ENCODE measurements at places on chromosomes 4 and X.

DNA sequence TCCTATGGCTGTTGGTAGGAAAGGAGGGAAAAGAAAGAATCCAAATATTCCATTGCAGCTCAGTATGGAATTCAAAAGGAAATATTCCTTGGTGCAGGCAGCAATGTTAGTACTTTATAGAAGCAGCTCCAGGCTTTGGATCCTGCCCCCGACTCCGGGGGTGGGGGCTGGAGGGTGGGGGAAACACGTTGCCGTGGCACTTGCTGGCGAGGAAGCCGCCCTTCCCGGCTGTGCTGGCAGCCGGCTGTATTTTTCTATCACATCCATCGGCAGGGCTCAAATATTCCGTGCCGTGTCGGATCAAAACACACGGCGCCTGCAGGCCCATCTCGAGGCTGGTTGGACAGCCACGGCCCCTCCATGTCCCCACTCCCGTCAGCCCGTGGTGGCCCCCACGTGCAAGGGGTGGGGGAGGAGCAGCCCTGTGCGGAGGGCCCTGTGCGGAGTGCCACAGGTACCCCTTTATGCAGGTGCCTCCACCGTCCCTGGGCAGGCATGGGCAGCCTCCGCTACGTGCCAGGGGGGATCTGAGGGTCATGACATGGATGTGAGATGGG is 5.8 kb downstream of the ADRA2C start:
- no peak for DNase-seq

DNA sequence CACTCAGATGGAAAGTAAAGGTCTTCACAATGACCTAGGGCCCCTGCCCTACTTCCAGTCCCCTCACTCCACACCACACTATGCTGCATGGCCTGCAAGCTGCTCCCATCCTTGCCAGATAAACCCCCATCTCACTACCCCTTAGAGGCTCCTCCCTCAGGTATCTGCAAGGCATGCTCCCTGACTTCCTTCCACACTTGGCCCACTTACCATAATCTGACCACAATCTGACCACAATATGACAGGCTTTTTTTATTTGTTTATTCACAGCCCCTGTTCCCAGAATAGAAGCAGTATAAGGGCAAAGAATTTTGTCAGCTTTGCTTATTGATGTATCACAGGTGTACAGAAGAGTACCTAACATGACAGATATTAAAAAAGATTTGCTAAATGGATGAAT is 124.7 kb downstream of the CAMK2D start:
- peak; percentile 66 for DNase-seq

- DNase-seq: no peak
These were observed 332.7 kb upstream of the FGF16 start for GRCh38 chrX:77114501-77114900.

DNA sequence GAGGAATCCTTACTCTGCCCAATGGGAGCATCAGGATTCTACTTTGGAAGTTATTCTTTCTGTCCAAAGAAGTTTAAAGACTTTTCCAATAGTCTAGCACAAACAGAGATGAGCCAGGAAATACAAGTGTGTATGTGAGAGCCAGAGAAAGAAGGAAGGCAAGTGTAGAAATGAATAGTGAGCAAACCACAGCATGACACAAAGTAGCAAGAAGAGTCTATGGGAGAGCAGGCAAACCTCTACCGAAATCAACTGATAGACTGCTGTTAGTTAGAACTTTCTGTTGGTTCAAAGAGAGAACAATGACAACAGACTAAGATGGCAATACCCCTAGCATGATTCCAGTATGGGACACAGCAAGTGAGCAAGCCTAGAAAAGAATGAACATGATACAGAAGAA is 16.1 kb upstream of the GPR34 start:
- DNase-seq: no peak

- DNase-seq: peak; percentile 27
These were observed 13.9 kb upstream of the GABRB1 start for GRCh38 chr4:47017494-47017893.

DNA sequence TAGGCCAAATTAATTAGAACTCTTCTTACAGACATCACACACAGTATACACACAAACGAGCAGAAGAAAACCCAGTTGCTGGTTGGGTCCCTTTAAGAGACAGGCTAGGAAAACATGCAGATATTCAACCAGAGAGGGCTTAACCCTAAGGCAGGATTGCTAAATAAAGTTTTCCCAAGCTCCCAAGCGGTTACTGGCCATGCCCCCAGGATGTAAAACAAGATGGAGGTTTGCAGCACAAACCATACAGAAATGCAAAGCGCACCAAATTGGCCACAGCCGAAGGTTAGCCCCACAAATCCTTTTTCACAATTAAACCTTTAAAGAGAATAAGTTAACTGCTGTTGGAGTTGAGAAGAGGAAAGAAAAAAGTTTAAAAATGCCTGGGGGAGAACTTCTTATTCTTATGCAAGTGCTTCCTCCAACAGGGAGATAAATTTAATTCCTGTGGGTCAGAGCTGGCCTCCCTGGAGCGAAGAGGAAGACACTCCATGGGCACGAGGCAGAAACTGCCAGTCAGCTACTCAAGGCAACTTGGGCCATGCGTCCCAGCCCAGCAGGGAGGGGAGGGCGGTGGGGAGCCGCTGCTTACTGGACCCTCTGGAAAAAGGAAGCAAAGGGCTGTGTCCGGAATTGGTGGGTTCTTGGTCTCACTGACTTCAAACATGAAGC is 167.6 kb upstream of the ARSJ start:
- no peak for DNase-seq

GRCh38 chr4:119906277-119906676 is 160.4 kb downstream of the MAD2L1 start:
- DNase-seq: no peak

- no peak for DNase-seq
These were observed 1513.0 kb downstream of the STIM2 start for GRCh38 chr4:28373601-28374000.

- no peak for DNase-seq
These were observed 757 bp upstream of the SRPK3 start for GRCh38 chrX:153779891-153780677.

GRCh38 chr4:166838975-166839614 is 395.2 kb downstream of the SPOCK3 start:
- no peak for DNase-seq

DNA sequence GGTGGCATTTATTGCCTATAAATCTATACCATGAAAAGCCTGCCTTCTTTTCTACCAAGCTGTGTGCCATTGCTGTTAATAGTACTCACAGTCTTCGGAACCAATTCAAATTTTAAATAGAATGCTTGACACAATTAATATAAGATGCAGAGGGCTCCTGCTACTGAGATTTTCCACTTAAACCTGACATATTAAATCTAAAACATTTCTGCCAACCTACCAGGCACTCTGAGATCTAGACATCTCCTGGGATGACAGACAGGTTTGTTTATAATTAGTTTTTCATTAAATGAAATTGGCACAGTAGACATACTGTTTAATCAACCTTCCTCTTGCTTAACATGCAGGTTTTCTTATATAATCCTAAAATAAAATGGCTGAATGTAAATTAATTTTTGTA is 117.3 kb upstream of the CBR4 start:
- no peak for DNase-seq

- DNase-seq: no peak
These were observed 2.7 kb downstream of the SLC7A11 start for GRCh38 chr4:138239491-138239890.

GRCh38 chr4:20354120-20354519 is 102.4 kb downstream of the SLIT2 start:
- DNase-seq: peak; percentile 19

GRCh38 chr4:42566835-42567234 is 90.1 kb downstream of the ATP8A1 start:
- no peak for DNase-seq

GRCh38 chr4:122346036-122346435 is 32.8 kb upstream of the ADAD1 start:
- no peak for DNase-seq

DNA sequence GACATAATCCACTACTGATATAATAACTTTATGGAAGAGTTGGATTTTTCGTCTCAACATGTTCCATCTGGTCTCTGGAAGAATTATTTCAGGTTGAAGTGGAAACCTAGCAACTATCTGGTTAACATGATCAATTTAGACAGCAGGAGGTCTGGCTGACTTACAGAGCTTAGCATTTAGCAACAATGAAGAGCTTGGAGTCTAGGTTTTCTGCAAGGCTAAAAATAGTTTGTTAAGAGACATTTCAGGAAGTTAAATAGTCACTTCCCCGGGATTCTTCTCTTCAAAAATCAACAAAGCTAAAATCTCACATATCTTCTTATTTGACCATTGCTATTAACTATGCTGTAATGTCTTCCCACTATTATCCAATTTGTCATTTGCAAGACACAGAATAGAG is 418.6 kb upstream of the DIPK2B start:
- no peak for DNase-seq

DNA sequence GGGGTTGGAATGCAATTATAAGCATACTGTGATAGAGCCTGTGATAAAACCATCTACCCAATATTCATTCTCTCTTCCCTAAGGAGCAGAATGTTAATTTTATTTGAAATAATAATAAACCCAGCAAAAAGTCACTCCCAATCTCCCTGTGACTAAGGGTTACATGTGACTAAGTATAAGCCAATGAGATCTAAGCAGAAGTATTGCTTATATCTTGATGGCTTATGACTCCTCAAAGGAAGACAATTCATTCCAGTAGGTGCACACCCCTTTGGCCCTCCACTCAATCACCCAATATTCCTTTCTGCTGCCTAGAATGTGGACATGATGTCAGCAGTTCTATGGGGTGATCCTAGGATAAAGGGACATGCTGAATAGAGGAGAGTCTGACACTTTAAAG is 224.6 kb downstream of the ADAMTS3 start:
- no peak for DNase-seq

DNA sequence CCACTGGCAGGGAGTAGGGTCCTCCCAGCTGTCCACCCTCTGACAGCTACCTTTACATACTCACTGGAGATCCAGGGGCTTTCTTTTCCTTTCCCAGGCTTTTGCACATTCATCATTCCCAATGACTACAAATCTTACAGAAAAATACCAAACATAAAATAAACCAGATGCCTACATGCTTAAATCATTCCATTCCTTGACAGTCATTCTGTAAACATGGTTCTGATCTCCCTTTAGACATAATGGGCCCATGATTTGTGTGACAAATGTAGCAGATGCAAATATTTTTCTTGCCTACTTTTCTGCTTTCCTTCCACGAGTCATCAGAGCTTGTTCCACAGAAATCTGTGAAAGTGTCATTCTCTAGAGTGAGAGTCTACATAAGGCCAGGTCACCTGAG is 207.0 kb downstream of the IDS start:
- no peak for DNase-seq

GRCh38 chr4:78057135-78057599 is at the start of gene FRAS1:
TSS of gene FRAS1 (plus strand) at chr4:78057323. CDS start at chr4:78058010, 687 bp downstream.
- DNase-seq: no peak

DNA sequence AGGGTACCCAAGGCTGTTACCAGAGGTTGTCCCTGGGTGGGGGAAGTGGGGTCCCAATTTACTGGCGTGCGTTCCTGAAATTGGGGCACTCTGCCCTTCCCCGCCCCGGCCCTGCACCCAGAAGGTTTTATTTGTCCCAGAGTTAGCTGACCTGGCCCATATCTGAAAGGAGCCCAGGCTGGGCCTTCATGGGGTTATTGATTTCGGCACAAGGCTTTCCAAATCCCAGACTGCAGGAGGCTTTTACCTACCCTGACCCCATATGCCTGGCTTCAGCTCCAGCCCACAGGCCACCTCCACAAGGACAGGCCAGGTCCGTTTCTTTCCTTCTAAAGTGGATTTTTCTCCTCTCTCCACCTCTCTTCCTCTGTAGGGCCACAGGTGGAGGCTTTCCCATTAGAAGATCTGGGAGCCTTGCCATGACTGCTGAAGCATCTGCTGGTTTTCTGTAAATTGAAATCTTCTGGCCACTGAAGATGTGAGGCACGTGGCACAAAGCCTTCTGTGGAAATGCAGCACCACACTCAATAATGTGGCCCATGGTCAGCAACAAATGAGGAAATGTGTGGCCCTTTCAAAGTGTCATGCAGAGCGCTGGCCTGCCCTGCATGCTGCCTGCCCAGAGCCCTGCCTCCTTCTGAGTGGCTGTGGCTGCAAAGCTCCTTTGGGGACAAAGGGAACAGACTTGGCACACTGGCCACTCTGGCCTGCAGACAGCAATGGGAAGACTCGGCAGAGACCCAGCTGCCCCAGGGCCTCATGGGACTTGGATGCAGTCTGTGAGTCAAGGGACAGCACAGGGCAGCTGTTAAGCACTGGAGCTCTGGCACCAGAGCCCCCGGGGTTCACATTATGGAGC is 43.1 kb upstream of the MTM1 start:
- DNase-seq: no peak

- DNase-seq: peak; percentile 12
These were observed 23.5 kb downstream of the NDP start for GRCh38 chrX:43949669-43950068.

DNA sequence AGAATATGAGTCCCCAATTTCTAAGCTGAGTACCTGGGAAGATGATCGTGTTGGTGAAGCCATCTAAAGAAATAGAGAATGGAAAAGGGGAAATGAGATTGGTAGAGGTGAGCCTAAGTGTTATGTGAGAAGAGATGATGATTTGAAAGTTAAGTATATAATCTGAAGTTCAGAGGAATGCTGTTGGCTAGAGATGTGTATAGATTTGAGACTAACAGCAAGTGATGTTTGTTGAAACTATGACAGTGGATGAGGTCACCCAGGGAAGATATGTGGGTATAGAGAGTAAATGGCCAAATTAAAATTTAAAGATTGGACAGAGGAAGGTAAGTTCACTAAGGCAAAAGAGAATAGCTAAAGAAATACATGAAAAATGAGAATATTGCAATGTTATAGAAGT is 324.2 kb downstream of the MAPK10 start:
- no peak for DNase-seq

- peak; percentile 33 for DNase-seq
These were observed 44.3 kb downstream of the IL21 start for GRCh38 chr4:122576261-122577188.

- peak; percentile 56 for DNase-seq
These were observed 113.6 kb upstream of the TEX13C start for GRCh38 chrX:125205918-125206665.

DNA sequence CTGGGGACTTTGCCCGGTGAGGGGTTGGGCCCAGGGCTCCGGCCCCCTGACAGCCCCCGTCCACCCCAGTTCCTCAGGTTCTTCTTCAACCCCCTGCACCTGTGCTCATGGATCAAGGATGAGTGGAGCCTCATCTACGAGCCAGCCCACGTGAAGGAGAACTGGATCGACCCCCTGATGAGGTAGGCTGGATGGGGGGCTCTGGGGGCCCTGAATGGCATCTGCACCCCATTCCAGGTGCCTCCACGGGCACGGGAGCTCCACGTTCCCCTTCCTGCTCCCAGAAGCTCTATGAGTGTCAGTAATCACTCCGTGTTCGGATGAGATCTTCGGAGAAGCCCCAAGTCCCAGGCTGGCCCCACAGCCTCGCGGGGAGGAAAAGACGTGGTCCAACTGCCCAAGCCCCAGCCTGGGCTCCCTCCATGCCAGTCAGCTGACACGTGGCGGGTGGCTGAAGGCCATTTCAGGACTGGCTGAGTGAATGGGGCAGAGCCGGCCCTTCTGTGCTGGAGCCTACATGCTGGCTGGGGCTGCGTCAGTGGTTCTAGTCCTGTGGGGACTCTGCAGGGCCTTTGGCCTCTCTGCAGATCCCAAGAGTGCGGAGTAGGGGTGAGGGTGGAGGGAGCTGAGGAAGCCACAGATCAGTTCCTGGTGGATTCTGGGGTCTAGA is 24.4 kb downstream of the CFAP99 start:
- DNase-seq: no peak

GRCh38 chrX:13463608-13464007 is 105.8 kb upstream of the EGFL6 start:
- DNase-seq: peak; percentile 51

Measured in H4 (cell line).